ENCODE measurements at places on chromosomes 3 and 15.

DNA sequence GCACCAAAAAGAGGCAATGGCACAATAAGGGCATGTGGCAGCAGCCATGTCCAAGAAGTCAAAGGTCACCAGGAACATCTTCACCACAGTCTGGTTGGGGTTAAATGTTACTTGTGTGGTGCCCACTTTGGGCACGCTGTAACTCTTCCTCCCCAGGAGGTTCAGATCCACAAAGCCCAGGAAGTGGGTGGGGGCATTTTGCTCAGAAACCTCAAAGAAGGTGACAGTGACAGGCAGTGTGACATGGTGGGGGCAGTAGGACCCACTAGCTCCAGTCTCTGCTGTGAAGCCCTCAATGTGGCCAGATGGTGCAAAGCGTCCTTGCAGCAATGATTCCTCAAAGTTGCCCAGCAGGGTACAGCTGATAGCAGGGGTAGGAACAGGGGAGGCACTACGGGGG, 5.8 kb downstream of the ZNF80 start:
- no peak for DNase-seq

GRCh38 chr3:27756877-27757276, 34.8 kb upstream of the EOMES start:
- DNase-seq: no peak

DNA sequence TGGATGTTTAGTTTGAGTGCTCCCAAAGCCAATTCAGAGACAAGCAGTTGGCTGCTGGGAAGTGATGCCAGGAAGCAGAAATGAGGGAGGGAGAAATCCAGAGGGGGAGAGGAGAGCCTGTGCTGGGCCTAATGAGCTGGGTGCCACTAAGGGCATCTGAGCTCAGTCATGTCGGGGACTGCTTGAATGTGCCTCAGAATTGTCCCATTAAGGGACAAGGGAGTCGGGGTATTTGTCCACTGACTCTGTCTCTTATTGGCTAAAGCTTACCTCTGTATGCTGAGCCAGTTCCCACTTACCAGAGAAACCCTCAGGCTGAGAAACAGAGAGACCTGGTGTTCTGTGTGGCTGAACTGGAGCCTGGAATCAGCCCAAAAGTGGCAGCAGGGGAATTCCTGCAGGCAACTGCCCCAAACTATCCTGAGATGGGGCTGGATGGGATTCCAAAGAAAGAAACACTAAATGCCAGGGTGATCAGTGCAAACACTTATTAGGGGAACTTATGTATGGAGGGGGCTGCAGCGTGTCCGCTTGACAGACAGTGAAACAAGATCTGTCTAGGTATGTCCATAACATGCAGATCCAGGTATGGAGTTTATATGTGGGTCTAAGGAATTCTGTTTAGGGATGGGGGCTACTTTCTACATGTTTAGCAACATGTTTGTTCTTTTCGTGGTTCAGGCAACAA, 48.6 kb downstream of the NR1D2 start:
- peak; percentile 7 for DNase-seq

- DNase-seq: no peak
These were observed 59.9 kb upstream of the LIMD1 start for GRCh38 chr3:45534632-45535031.

DNA sequence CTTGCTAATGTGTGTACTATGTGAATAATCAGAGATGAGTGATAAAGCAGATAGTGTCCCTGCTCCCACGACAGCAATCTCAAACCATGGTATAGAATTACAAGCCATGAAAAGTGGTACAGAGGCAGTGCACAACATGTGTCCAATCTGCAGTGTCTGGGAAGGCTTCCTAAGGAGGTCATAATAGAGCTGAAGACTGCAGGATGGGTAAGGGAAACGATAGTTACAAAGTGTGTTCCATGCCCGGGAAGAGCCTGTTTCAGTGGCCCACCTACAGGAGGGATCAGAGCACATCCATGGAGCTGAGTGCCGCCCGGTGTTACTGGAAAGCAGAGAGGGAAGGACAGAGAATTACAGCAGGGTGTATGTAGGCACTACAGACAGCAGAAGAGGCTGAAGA, 48.9 kb downstream of the PAK2 start:
- DNase-seq: no peak

DNA sequence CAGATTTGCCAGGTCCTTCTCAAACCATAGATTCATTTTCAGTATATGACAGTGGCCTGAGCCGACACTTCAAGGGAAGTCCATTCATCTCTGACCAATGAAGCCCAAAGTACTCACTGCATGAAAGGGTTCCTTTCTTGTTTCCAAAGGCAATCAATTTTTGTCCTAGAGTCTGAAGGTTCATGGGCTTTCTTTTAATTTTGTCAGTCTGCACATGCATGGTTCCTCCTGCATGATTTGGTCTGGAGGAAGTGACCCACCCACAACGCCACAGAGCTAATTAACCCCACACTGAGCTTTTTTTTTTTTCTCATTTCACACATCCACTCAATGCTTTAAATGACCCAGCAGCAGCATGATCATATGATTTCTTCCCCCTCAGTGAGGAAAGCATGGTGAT, 216.4 kb downstream of the TIGIT start:
- DNase-seq: no peak

DNA sequence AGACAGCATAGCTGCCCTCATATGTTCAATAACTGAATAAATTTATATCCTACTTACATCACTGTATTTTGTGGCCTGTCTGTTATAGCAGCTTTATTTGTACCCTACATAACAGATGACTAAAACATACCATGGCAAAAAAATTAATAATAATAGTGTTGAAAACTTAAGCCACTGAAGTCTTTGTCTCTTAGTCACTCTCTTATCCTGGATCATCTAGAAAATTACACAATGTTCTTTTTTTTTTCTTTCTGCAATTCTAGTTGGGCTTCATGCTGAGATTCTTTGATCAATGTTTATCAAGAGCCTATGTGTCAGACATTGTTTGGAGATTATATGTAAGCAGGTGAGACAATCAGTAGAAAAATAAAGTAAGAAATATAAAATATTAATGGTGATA, 519.3 kb upstream of the ARPP21 start:
- no peak for DNase-seq

DNA sequence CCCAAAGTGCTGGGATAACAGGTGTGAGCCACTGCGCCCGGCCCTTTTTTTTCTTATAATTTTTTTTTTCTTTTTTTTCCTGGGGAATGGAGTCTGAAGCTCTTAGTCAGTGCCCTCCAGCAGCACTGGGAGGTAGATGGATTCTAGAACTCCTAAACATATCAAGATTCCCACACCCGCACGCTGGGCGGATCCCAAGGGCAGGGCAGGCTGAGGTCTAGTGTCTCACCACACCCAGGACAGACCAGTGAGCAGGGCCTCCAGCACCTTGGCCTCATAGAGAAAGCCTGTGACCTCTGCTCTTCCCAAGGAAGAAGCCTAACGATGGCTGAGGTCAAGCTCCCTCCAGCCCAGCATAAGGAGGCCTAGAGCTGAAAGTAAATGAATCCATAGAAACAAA, 153.7 kb upstream of the MEF2A start:
- DNase-seq: no peak

Measured in dermis blood vessel endothelial cell (primary cell).